Stimulated activated CD4-positive, alpha-beta T cell treated with anti-CD3 and anti-CD28 coated beads, Interleukin-4, amount 100 ng/mL, for 48 hours (primary cell): ENCODE measurements at places on chromosomes 2 and 18.

DNA sequence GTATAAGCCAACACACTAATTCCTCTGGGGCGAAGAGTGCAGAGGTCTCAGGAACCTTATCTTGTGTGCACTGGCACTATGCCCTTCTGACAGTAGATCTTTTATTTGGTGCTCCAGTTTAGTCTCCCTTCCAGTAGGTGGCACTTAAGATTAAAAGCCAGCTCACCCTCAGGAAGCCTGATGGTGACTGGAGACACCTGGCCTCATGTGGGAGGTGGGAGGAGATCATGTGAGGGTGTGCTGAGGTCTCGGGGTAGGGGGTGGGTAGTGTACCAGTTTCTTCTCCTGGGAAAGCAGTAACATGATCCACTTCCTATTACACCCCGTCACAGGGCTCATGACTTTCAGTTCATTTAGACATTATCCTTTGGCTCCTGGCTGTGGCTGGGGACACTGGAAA, 654.9 kb downstream of the ADCYAP1 start:
- DNase-seq: no peak

- no peak for DNase-seq
Observed at GRCh38 chr2:47653902-47654789, 128.8 kb upstream of the MSH6 start.

- no peak for DNase-seq
Observed at GRCh38 chr2:196268538-196269338, 97.4 kb upstream of the STK17B start.

DNA sequence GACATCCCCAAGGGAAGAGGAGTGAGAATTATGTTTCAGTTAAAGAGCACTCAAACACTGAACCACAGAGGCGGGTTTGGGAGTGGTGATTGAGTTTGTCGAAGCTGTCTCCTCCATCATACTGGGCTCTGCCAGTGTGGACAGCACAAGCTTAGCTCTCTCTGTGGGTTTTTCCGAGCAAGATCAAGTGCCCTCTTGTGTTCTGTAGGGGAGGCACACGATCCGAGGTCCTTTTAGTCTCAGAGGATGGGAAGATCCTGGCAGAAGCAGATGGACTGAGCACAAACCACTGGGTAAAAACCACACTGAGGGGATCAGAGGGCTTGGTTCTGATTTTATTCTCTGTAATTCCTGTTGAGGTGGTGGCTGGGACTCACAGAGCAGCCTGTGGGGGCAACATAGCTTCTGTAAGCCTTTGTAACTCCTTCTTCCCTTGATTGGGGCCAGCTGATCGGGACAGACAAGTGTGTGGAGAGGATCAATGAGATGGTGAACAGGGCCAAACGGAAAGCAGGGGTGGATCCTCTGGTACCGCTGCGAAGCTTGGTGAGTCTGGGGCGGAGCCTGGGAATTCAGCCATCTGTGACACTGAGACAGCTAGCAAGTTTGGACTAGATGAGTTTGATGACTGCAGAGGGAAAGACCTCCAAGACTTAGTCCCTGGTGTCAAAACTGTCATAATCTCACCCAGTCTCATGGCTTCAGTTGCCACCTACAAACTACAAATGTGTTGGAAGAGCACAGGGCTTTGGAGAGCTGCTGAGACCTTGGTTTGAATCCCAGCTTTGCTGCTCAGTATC, 2.0 kb downstream of the NAGK start:
- DNase-seq: no peak

GRCh38 chr2:42567364-42567763, 1.1 kb upstream of the MTA3 start:
- DNase-seq: no peak

GRCh38 chr2:238422285-238422684, 4.4 kb upstream of the ASB1 start:
- no peak for DNase-seq

- no peak for DNase-seq
Observed at GRCh38 chr2:112957511-112957910, 20.3 kb upstream of the IL36G start.

DNA sequence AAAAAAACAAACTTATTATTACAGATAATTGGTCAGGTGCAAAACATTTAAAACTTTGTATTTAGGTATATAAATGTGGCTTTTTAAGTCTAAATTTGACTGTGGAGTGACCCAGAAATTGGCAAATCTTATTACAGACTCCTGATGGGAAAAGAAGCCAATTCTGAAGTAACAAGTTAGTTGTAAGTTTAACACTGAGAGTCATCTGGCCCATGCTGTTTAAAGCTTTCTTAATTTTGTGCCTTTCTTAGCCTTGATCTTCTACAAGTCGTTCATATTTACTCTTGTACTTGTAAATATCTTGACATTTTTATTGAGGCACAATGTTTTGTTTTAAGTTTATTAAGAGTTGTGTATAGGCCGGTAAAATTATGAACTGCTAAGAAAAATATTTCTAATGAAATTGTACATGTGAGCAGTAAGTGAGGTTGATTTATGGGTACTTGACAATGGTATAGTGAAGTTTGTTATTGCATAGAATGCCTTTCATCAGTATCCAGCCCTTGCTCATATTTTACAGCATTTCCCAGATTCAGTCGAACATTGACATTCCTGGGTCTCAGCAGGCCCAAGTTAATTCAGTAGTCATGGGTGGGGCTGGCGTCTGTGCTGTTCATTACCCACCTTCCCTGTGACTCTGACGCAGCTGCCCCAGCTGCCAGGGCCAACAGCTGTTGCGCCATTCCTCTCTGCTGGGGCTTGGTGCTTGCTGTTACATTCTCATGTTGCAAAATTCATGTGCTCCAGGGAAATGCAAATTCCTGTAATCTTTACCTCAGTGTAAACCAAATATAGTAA, 121.4 kb downstream of the ZNF236 start:
- no peak for DNase-seq

DNA sequence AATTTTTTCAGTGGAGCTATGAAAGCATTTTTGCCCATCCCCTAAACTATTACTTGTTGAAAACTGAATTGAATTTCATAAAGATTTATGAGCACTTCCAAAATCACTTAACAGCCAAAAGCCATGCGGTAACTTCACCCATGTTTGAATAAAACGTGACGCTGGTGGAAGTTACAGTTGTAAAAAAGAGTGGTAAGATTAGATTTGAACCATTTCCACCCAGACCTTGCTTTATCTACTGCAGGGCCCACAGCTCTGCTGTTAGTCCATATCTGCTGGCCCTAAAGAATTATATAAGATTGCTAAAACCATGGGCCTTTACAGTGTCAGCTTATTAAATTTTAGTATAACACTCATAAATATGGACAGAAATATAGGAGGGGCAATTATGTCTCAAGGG, 15.5 kb upstream of the ITGA4 start:
- DNase-seq: no peak

- DNase-seq: no peak
Observed at GRCh38 chr2:205218056-205218455, 464.2 kb upstream of the NRP2 start.

DNA sequence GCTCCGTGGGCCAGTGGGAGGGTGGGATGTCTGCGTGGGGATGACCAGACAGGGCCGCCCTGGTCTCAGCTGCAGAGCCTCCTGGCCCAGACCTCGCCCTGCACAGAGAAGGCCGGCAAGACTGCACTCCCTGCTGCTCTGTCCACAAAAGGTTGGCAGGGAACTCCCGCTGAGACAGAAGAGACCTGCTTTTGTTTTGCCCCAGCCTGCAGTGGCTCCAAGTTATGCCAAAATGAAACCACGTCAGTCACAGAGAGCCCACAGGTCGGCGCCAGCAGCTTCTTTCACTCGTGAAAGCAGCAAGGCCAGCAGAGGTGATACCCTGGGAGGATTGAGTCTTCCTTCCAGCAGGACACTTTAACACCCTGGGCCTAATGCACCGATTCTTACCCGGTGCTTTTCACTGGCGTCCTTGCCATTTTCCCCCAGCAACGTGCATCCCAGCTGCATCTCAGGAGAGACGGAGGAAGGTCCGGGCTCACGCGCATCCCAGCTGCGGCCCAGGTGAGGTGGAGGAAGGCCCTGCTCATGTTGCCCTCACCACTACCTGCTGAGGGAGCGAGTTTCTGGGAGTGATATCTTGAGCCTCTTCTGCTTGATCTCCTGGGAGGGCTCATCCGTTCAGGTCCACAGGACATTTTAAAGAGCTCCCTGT, 22.1 kb upstream of the CTDP1 start:
- no peak for DNase-seq

DNA sequence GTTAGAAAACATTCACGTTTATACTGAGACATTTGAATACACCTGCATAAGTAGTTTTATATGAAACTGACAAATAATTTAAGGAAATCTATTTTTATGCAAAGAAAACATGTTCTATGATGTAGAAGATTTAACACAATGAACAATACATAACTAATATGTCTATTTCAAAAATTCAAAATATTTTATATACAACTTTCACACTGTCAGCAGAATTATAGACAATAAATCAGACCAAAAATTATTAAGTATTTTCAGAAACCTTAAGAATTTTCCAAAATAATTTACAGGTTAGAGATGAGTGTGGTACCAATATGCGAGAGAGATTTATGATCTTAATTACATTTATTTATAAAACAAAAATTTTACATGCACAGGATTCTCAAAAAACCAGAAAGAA, 1561.0 kb upstream of the ZEB2 start:
- DNase-seq: no peak

GRCh38 chr2:54480025-54480424, 23.9 kb downstream of the SPTBN1 start:
- DNase-seq: no peak

DNA sequence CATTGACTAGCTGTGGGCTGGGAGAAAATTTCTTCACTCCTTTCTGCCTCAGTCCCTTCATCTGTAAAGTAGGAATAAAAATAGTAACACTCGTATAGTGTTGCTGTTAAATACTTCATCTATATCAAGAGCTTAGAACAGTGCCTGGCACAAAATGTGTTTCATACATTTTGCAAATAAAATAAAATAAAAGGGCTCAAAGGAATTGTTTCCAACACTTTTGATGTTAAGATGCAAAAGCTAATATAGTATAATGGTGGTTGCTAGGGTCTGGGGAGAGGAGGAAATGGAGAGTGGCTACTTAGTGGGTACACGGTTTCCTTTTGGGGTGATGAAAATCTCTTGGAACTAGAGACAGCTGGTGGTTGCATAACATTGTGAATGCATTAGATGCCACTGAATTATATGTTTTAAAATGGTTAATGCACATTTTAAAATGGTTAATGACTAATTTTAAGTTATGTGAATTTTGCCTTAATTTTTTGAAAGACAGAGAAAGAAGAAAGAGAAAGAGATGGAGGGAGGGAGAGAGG, 542.1 kb upstream of the ID2 start:
- no peak for DNase-seq

- DNase-seq: no peak
Observed at GRCh38 chr18:48228841-48229240, 180.3 kb downstream of the ZBTB7C start.
